ENCODE measurements at places on chromosomes 13 and 19. TPM values are rescaled to one million over a fixed set of nuclear protein-coding genes. Genes with fewer than 3 reads are reported as not detected.

Gene ZNF470
- 4.4 TPM for total RNA-seq

Gene FCER2
- not detected for total RNA-seq

Gene ZNF415
- total RNA-seq: 7.8 TPM

Gene PNMA8A
- 0.90 TPM for total RNA-seq

Gene SLITRK1
- total RNA-seq: under 0.01 TPM

Gene OVOL3
- not detected for total RNA-seq
